ENCODE measurements at places on chromosomes 6 and 20. TPM values are rescaled to one million over a fixed set of nuclear protein-coding genes. Genes with fewer than 3 reads are reported as not detected.

The CEP57L1 gene
- 21.0 TPM for total RNA-seq

The BPIFB2 gene
- total RNA-seq = not detected

The FOXC1 gene
- 15.9 TPM for total RNA-seq

The C20orf202 gene
- total RNA-seq = not detected

The PAX1 gene
- not detected for total RNA-seq

The CAGE1 gene
- not detected for total RNA-seq

The STX11 gene
- 4.7 TPM for total RNA-seq

The DACT2 gene
- total RNA-seq = not detected

The EDN1 gene
- total RNA-seq = 493 TPM

The CDC40 gene
- 16.2 TPM for total RNA-seq

The ZNF334 gene
- 1.6 TPM for total RNA-seq

The TNFRSF6B gene
- total RNA-seq = 0.69 TPM

The NRN1 gene
- total RNA-seq = 25.6 TPM

The PLEKHG1 gene
- 49.7 TPM for total RNA-seq

The SLC22A16 gene
- not detected for total RNA-seq

The NMBR gene
- total RNA-seq = not detected

The CYP39A1 gene
- not detected for total RNA-seq
